ENCODE measurements at places on chromosomes 3 and 15.
A peak's percentile ranks its signal among the peaks of the same experiment; 100 is the strongest.

- DNase-seq = peak; percentile 53
Measured at GRCh38 chr3:16309558-16309957, 44.5 kb downstream of the OXNAD1 start.

GRCh38 chr15:43966646-43967045, 139.8 kb downstream of the WDR76 start:
- no peak for DNase-seq

- DNase-seq = no peak
Measured at GRCh38 chr3:27458929-27459328, 25.3 kb downstream of the SLC4A7 start.

DNA sequence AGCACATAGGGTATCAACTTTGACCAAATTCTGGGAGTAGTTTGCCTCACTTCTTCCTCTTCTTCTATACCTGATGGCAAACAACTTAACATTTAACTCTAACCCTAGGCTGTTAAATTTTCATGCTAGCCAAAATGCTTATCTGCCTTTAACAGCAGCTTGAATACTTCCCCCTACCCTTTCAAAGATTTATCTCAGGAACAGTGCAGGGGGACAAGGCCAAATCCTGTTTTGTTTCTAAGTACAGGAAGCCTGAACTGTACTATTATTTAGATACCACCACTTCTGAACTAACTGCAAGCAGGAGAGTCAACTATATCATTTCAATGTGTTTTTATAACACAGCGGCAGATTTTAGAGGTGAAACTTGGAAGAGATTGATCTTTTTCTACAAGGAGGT, 104.0 kb upstream of the CNTN6 start:
- DNase-seq = no peak

- DNase-seq = no peak
Measured at GRCh38 chr3:19346759-19347158, 198.4 kb downstream of the KCNH8 start.

DNA sequence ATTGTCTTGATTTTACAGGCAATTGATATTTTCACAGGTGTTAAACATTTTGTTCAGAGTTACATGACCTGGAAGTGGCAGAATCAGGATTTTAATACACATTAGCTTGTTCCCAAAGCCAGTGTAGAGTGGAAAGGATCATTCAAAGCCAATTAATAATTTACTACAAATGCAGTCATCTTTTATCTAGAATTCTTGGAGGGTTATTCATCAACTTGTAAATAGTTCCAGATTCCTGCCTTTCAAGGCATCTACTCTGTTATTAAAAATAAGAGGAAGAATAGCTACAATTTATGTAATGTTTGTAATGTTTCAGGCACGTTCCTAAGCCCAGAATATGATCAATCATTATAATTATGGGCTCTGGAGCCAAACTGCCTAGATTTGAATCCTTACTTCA, 358.5 kb downstream of the ZNF385D start:
- no peak for DNase-seq

DNA sequence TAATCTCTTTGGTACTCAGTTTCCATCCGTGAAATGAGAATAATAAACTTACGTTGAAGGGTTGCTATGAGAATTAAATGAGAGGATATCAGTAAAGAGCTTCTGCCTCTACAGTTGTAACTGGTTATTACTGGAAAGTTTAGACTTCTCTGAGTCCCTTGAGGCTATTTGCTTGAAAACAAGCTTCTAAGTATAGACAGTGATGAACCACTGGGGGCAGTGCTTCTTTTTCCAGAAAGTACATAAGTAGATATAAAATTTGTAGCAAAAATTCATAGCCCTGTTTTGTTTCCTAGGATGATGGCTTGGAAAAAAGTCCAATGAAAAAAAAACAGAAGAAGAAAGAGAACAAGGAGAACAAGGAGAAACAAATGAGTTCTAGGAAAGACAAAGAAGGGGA, 87.1 kb downstream of the RGMA start:
- no peak for DNase-seq

GRCh38 chr3:124413989-124414598, 316.2 kb upstream of the UMPS start:
- DNase-seq = no peak

GRCh38 chr3:9681723-9682081, 21.9 kb upstream of the CPNE9 start:
- no peak for DNase-seq

GRCh38 chr3:142618917-142619461, 22.8 kb downstream of the PLS1 start:
- no peak for DNase-seq

DNA sequence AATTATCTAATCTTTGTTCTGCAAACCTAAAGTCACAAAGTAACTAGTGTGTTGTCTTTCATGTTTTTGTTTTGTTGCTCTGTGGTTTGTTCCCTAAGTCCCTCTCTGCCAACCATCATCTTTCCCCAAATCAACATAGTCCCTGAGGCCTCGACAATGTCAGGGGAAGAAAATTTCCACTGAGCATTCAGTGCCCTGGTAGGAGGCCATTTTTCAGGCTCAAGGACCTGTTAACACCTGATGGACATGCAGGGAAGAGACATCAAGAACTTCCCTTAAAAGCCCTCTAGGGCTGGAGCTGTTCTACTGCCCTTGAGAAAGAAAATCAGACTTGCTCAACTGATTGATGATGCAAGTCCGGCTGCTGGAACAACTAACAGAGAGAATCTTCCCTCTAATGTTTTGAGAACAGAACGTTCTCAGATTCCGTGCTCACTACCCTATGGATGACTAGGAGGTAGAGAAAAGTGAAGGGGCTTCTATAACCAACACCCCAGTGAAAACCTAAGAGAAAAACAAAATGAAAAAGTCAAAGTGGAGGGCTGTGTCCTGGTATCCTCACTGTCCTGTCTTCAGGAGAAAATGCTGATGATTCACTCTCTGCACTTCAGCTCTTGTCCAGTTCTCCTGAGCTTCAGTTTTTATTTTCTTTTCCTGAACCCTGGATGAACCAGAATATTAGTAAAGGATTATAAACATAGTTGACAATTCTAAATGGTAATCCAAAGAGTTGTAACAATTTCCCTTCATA, 373.1 kb downstream of the FOXP1 start:
- no peak for DNase-seq

DNA sequence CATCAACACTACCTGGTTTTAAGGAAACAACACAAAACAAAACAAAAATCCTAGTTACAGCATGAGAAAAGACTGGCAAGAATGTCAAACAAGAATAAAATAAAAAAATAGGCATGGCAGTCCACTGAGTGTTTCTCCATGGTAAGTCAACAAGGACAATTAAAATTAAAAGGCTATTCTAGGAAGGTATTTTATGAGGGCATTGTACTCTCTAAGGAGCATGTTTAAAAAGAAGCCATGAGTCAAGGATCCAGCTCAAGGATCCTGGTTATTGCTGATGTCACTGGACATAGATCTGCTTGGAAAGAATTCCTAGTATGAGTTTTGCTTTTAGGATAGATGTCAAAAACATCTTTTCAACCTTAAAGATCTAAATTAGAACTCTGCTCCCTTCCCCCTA, 106.7 kb downstream of the MYO5A start:
- no peak for DNase-seq

DNA sequence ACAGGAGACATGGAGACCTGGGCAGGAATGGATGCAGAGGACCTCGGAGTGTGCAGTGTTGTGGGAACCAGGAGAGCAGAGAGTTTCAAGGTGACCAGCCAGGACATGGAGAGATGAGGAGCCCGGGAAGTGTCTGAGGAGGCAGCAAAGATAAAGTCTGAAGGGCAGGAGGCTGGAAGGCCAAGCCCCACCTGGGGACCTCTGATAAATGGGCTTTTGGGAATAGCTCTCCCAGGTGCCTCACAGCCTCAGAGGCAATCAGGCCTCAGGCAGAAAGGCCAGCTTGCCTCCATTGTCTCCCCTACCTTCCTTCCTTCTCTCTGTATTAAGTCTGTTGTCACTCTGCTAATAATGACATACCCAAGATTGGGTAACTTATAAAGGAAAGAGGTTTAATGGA, 97.5 kb upstream of the TPM1 start:
- no peak for DNase-seq

DNA sequence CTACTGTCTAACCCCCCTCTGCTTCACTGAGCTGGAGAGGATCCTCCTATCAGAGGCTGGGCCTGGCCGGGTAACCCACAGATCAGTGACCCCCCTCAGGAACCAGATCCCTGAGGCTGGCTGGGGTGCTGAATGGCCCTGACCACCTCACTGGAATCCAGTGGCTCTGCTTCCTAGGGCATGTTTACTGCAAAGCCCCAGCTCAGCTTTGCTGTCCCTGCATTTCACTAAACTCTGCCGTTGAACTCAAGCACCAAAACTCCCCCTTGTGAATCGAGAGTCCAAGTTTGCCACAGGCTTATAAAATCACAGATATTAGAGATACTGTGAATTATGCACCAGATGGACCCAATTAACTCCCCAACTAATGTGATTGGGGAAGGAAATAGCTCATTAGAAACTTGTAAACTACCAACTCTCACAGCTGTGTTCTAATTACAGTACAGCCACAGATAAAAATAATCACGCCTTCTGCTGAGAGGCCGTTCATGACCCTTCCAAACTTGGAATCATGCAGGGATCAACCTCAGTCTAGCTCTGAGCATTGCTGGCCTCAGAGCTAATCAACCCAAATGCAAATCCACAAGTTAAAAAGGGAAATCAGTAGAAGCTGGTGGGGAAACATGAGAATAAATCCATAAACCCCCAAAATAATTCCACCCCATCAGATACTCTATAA, 47.0 kb downstream of the OCA2 start:
- no peak for DNase-seq

GRCh38 chr3:160126761-160127160, 98.5 kb upstream of the C3orf80 start:
- no peak for DNase-seq

DNA sequence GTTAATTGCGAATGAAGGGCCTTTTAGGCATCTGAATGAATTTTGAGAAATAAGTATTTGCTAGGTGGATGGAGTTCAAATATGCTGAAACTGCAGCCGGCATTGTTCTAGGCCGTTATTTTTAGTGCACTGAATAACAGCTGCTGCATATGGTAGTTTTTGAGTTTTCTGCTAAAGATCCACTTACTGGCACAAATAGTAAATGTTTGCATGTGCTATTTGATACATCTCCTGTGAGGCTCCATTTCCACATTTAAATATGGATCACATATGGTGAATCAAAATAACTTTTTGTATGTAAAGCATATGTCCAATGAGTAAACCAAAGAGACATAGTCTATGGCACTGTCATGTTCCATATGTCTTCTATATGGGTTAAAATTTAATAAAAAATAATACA, 56.7 kb upstream of the CNTN4 start:
- no peak for DNase-seq

GRCh38 chr15:65971741-65971995, 102.4 kb downstream of the RAB11A start:
- DNase-seq = no peak

DNA sequence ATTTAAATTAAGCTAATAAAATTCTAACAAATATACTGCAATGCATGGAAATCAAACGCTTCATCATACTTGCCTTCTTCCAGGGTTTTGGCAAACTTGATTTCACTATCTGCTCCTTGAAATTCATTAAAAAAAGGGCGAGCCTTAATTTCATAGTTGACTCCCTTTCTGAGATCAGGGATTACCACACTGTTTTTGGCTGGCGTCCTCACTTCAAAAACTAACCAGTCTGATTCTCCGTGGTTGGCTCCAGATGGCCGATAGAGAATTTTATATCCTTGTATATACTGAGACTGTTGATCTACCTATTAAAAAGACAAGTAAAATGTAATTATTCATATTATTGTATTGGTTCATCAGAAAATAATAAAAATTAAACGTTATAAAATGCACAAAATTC, 1106.8 kb downstream of the ROBO1 start:
- DNase-seq = no peak

DNA sequence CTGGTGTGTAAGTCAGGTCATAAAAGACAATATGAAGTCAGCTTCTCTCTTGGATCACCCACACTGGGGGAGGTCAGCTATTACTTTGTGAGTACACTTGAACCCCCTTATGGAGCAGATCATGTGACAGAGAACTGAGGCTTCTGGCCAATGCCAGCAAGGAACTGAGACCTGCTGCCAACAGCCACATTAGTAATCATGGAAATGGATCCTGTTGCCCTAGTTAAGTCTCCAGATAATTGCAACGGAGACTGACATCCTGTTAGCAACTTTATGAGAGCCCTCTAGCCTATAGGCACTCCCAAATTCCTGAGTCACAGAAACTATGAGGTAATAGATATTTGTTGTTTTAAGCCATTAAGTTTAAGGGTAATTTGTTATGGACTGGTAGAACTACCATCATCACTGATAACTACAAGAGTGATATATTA, 110.4 kb upstream of the GMNC start:
- DNase-seq = no peak

- DNase-seq = no peak
Measured at GRCh38 chr3:137460944-137461343, 303.2 kb upstream of the SOX14 start.

DNA sequence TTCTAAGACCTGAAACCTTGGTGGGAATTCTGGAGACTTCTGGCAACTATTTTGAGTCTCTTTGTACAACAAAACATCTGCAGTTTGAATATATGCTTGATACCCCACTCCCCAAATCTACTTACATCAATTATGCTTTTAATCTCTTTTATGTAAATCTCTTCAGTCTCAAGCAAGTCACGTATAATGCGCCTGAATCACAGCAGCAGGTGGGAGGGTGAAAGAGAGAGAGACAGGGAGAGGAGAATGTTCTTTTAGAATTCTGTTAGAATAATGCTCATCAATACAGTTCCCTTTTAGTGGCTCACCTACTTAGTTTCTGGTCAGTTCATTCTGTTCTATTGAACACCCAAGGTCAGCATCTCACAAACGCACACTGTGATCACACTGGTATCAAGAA, 22.2 kb upstream of the B3GNT5 start:
- DNase-seq = no peak

GRCh38 chr3:30203301-30203700, 403.1 kb upstream of the TGFBR2 start:
- DNase-seq = no peak

- no peak for DNase-seq
Measured at GRCh38 chr15:29331071-29331470, 61.4 kb upstream of the NSMCE3 start.

DNA sequence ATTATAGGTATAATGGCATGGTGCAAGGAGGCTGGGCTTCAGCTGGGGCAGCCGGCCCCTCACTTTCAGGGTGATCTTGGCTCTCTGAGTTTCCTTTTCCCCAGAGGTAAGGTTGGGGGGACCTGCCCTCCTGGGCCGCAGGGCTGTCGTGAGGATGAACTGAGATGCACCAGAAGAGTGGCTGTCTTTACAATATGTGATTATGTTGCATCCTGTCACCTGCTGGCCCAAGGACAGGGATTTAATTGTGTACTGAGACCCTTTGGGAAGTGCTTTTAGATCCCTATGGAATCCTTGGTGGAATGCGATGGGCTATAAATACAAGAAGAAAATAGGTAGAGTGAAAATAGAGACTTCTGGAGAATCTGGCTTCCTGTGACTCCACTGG, 22.1 kb downstream of the ANAPC13 start:
- DNase-seq = no peak

DNA sequence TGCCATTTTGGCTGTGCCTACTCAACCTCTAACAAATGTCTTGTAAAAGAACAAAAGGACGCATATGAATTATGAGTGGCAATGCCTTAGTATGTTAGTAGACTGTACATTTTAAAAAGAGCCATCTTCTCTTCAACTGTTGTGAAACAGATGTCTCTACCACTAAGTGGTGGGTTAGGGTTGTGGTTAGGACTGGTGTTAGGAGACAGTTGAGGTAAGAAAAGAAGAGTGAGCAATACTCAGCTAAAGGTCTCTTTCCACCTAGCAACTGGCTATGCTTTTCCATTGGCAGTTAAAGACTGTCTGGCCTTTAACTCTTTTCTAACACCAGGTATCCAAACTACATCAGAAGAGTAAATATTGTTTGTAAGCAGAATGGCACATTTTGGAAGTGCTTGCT, 221.7 kb upstream of the TBC1D5 start:
- no peak for DNase-seq

GRCh38 chr3:157240408-157240807, 80.5 kb upstream of the CCNL1 start:
- DNase-seq = no peak

Data from T follicular helper cell (primary cell).